ENCODE measurements at places on chromosomes 1 and 21. TPM values are rescaled to one million over a fixed set of nuclear protein-coding genes. Genes with fewer than 3 reads are reported as not detected.

GRCh38 chr21:43590194-43590593, 69.1 kb downstream of the HSF2BP start:
- H3K4me3 ChIP-seq: no peak overlapping the region
- peaks cover 11% of the 10 kb centered on the region for H3K4me1 ChIP-seq
- no peak overlapping the region for H3K27ac ChIP-seq
- no peaks in the 10 kb centered on the region for H3K36me3 ChIP-seq

DNA sequence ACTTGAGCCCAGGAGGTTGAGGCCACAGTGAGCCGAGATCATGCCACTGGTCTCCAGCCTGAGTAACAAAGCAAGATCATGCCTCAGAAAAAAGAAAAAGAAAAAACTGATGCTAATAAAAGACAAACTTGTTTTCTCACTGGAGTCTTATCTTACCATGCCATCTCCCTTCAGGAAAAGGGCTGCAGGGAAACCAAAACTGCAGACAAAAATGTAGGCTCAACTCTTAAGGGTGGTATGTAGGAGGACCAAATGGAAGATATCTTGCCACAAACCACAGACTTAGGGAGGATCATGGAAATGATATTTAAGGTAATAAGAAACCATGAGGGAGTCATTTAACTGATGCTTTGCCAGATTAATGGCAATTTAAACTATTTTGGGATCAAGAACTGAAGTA, 32.9 kb downstream of the UROD start:
- H3K27ac ChIP-seq: no peak overlapping the region
- no peaks in the 10 kb centered on the region for H3K4me1 ChIP-seq
- H3K27me3 ChIP-seq: no peaks in the 10 kb centered on the region
- H3K36me3 ChIP-seq: no peaks in the 10 kb centered on the region
- no peak overlapping the region for H3K4me3 ChIP-seq
- DNase-seq: no peak

DNA sequence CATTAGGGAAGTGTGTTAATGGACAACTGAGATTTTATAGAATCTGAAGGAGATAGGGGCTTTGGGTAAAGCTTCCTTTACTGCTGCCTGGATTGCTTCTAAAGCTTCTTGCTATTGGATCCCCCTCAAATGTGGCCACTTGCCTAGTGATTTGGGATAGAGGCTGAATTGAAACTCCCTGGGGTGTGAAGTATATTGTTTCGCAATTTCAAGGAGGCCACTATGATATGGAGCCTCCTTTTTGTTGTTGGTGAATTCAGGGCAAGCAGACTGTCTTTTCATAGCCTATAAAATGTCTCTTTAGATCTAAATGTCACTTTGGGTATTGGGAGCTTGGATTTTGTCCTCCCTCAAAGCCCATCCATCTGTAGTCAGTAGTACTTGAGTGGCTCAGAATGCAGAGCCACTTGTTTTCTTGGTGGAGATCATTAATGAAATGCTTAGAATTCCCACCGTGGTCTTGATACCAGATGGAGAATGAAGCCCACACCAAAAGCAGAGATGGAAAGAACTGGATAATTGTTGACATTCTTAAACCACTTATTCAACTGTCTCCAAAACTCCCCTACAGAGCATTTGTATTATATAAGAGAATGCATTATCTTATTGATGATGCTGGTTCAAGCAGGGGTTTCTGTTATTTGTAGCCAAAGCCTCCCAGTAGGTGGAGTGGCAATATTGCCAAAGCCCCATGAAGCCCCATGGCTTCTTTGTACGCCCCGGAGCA, 144.3 kb upstream of the KCNE2 start:
- no peaks in the 10 kb centered on the region for H3K36me3 ChIP-seq
- H3K27ac ChIP-seq: no peak overlapping the region
- H3K4me1 ChIP-seq: no peaks in the 10 kb centered on the region

- peak overlapping the region; percentile 88 for H3K27ac ChIP-seq
- no peak for DNase-seq
- peak overlapping the region; percentile 58 for H3K4me3 ChIP-seq
- H3K36me3 ChIP-seq: no peaks in the 10 kb centered on the region
Measured at GRCh38 chr1:160706526-160707235, 4.9 kb downstream of the CD48 start.

- no peak for DNase-seq
- H3K4me1 ChIP-seq: no peaks in the 10 kb centered on the region
- H3K36me3 ChIP-seq: no peaks in the 10 kb centered on the region
- H3K27me3 ChIP-seq: no peaks in the 10 kb centered on the region
Measured at GRCh38 chr1:228502522-228502921, 15.3 kb downstream of the RNF187 start.

GRCh38 chr1:22140694-22141093, 2.2 kb downstream of the WNT4 start:
- peaks cover 8% of the 10 kb centered on the region for H3K4me1 ChIP-seq
- no peaks in the 10 kb centered on the region for H3K36me3 ChIP-seq
- H3K27ac ChIP-seq: no peak overlapping the region
- no peak for DNase-seq

GRCh38 chr21:19049567-19049966, 646.0 kb upstream of the TMPRSS15 start:
- H3K27ac ChIP-seq: no peak overlapping the region
- H3K36me3 ChIP-seq: no peaks in the 10 kb centered on the region
- no peak for DNase-seq
- no peaks in the 10 kb centered on the region for H3K4me1 ChIP-seq
- H3K27me3 ChIP-seq: no peaks in the 10 kb centered on the region
- no peak overlapping the region for H3K4me3 ChIP-seq

GRCh38 chr1:192038567-192038966, 119.7 kb upstream of the RGS18 start:
- no peak overlapping the region for H3K4me3 ChIP-seq
- no peaks in the 10 kb centered on the region for H3K4me1 ChIP-seq
- H3K27me3 ChIP-seq: no peaks in the 10 kb centered on the region
- no peak overlapping the region for H3K27ac ChIP-seq

GRCh38 chr1:56330391-56331026, 248.9 kb downstream of the PLPP3 start:
- no peaks in the 10 kb centered on the region for H3K4me1 ChIP-seq
- DNase-seq: no peak
- H3K27ac ChIP-seq: no peak overlapping the region
- no peaks in the 10 kb centered on the region for H3K27me3 ChIP-seq
- no peaks in the 10 kb centered on the region for H3K36me3 ChIP-seq

DNA sequence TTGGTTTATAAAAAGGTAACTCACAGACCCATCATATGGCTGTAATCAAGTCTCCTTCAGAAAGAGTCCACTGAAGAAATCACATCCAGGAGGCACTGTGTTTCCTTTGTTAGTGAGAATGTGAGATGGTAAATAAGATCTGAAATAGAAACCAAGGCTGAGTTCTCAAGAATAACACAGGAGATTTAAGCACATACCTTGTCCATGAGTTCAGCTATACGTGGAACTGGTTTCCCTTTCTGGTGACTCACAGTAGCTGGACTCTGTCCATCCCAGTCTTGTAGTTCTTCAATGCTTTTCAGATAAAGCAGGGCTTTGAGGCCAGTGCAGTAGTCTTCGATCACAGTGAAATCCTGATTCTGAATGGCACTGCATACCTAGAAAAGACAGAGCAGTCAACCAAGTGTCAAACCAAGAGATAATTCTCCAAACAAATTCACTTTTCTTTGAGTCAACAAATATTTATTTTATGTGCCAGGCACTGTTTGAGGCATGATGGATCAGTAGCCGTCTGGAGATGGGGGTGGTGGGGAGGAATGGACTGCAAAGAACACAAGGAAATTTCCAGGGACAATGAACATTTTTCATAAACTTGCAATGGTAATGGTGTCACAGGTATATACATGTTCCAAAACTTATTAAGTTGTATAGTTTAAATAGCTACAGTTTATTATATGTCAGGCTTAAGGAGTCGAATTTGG, 471.4 kb downstream of the PTBP2 start:
- no peak overlapping the region for H3K4me3 ChIP-seq
- H3K36me3 ChIP-seq: no peaks in the 10 kb centered on the region
- no peaks in the 10 kb centered on the region for H3K27me3 ChIP-seq

Gene KRTAP13-2
- total RNA-seq: not detected

Gene RBM34
- 52.2 TPM for total RNA-seq

Data from left lung (tissue), 14 donors.